ENCODE measurements at places on chromosomes 16 and 17.

- DNase-seq: no peak
Observed at GRCh38 chr17:9900784-9901183, 4.3 kb downstream of the RCVRN start.

- DNase-seq: no peak
Observed at GRCh38 chr16:51181503-51181811, 30.4 kb upstream of the SALL1 start.

DNA sequence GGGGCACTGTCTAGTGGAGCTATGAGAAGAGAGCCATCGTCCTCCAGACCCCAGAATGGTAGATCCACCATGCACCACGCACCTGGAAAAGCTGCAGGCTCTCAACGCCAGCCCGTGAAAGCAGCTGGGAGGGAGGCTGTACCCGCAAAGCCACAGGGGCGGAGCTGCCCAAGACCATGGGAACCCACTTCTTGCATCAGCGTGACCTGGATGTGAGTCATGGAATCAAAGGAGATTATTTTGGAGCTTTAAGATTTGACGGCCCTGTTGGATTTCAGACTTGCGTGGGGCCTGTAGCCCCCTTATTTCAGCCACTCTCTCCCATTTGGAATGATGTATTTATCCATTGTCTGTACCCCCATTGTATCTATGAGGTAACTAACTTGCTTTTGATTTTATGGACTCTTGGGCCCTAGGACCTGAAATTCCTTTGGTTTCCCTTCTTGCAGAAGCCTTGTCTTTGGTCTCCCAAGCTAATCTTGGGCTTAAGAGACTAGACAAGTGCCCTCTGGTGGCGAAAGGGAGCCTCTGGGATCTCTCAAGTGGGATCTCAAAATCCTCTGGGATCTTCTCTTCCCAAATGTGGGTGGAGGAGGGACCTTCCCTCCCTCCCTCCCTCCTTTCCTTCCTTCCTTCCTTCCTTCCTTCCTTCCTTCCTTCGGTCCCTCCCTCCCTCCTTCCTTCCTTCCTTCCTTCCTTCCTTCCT is 58.2 kb upstream of the HAPSTR1 start:
- peak; percentile 21 for DNase-seq

- DNase-seq: peak; percentile 37
Observed at GRCh38 chr17:59893676-59894100, 767 bp downstream of the RPS6KB1 start.

DNA sequence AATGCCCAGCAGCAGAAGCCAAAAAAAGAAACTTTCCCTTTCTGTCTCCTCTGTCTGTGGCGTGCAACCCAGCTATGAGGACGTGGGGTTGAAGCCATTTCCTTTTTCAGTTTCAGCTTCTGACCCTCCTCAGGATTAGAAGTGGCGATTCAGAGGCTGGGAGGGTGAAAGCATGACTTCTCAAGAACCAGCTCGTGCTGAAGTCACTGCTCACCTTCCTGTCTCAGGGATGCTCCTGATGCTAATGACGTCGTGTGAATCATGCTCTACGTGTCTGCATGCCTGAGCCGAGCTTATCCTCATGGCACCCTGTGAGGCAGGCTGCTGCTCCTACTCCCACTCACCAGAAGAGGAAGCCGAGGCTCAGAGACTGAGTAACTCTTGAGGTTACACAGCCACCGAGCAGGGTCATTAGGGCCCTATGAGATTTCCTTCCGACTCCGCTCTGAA is 5.7 kb upstream of the LPO start:
- DNase-seq: no peak

DNA sequence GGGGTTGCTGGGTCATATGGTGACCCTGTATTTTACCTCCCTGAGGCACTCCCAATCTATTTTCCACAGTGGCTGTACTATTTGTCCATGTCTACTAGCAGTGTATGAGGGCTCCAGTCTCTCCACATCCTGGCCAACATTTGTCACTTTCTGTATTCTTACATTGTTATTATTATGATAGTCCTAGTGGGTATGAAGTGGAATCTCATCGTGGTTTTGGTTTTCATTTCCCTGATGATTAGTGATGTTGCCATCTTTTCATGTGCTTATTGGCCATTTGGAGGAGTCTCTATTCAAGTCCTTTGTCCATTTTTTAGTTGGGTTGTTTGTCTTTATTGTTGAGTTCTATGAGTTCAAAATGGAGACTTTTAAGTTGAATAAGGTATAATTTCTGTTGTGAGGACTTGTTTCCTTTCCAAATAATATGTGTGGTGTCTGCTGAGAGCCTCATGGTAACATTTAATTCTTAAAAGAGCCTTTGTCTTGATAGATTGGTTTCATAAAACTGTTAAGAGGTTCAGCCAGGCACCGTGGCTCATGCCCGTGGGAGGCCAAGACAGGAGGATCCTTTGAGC is 108.2 kb downstream of the RPTOR start:
- DNase-seq: no peak

- no peak for DNase-seq
Observed at GRCh38 chr16:11310997-11311561, 29.9 kb upstream of the PRM1 start.

DNA sequence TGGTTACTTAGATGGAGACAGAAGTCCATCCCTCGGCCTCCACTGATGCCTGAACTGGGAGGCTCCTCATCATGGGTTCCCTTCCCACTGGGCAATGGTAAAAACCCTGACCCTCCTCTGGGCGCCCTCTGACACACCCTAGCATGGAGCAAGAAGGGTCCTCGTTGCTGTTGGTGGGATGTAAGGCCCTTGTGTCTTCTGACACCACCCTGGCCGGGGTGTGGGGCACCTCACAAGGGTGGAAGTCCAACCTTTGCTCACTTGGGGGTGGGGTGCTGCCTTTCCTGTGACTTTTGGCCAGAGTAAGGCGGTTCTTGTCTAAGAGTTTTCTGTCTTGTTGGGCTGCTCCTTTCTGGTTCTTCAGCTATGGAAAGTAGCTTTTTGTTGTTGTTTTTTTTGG is 28.7 kb downstream of the MPRIP start:
- peak; percentile 46 for DNase-seq

DNA sequence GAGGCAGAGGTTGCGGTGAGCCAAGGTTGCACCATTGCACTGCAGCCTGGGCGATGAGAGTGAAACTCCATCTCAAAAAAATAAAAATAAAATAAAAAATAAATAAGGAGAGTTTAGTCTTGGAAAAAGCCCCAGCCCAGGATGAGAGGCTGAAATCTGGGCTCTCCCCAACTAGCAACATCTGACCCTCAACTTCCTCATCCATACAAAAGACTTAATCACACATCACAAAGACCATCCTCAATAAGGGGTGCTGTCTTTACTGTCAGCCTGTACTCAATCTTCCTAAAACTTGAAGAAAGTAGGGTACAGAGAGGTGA is 11.4 kb upstream of the SLC4A1 start:
- DNase-seq: no peak

DNA sequence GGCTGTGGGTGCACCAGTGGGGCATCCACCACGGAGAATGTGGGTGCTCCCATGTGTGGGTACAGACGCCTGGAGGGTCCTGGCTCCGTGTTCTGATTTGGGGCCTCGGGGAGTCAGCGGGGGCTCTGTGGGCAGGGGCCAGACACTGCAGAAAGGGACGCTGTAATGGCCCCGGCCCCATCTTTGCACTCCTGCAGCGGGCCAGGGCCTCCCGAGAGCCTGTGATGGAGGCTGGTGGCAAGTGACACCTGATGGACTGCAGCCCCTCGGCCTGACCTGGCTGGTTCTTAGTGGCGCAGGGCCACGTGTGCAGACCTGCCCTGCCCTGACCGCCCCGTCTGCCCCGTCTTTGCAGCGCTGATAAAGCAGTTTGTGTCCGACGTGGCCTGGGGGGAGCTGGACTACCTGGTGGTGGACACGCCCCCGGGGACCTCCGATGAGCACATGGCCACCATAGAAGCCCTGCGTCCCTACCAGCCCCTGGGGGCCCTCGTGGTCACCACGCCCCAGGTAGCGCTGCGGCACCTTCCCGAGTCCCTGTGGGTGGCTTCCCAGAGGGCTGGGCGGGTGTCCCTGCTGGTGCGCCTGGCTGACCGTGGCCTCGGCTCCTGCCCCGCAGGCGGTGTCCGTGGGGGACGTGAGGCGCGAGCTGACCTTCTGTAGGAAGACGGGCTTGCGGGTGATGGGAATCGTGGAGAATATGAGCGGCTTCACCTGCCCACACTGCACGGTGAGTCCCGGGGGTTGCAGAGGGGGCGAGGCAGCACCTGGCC is 4.7 kb downstream of the NUBP2 start:
- DNase-seq: no peak

All from thyroid gland (tissue), 4 donors.